Liver (tissue), 10 donors: ENCODE measurements at places on chromosomes 6 and 20. TPM values are rescaled to one million over a fixed set of nuclear protein-coding genes. Genes with fewer than 3 reads are reported as not detected.

DNA sequence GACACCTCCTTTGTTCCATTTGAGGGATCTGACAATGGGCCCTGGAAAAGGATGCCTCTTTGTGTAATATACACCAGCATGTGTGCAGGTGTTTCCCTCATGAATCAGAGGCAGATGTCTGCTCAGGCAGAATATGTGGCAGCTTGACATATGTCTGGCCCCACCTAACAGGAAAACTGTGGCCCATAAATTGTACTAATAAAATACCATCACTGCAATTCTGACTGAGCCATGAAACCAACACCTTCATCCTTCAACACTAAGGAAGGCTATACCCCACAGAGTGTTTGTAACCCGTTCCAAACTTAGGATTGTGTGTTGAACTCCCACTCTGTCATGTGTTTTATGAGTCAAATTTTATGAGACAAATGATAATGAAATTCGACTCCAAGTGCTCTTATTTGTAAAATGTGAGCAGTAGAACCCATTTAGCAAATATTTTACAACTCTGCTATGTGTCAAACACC, 22.7 kb downstream of the LAMA4 start:
- no peak for DNase-seq

DNA sequence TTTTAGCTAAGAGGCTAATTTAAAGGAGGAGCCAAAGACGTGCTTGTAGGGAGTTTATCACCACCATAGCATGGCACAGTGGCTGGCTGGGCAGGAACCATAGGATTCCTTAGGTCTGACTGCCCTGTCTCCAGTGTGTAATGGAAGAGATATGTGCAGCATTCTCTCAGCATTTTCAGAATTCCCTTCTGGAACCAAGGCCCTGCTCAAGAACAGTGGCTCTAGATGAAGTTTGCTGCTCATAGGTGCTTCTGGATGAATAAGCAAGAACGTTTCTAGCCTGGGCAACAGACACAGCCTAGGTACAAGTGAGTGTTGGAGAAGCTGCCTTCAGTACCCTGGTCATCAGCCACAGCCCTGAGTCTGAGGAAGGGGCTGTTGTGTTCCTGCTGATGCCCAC, 69.1 kb downstream of the LCA5 start:
- DNase-seq: no peak

DNA sequence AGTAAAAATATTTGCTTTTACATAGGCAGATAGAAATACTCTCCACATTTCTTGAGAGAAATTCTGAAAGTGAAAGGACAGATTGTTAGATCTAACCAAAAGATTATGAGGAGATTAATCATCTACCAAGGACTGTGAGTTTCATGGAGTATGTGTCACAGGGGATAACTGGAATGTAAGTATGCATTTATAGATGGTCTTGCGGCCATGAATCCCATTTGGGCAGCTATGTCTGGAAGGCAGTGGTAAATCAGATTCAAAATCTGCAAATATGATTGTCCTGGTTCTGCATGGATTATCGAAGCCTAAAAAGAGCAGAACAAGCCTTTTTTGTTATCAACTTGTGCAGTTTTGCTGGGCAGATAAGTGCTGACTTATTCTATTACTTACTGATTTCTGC, 293.8 kb downstream of the RFPL4B start:
- DNase-seq: no peak

SLC22A23 gene
- total RNA-seq: 45.4 TPM
